ENCODE measurements at places on chromosomes 16 and 17.

- DNase-seq, result no peak
Observed at GRCh38 chr16:2428051-2428783, 1.0 kb upstream of the CCNF start.

DNA sequence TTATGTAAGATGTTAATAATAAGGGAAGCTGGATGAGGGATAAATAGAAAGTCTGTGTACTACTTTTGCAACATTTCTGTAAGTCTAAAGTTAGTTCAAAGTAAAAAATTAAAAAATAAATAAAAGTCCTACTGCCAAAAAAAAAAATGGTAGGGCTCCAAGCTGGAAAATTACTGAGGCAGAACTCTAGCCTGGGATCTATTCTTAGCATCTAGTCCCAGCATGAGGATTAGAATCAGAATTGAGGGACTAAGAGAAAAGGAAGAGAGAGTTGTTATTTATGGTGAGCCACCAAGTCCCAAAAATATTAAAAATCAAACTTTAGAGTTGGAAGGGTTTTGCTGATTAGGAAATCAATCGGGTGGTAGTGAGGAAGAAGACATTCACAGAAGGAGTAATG lies 110.3 kb downstream of the CYB561 start:
- no peak for DNase-seq

DNA sequence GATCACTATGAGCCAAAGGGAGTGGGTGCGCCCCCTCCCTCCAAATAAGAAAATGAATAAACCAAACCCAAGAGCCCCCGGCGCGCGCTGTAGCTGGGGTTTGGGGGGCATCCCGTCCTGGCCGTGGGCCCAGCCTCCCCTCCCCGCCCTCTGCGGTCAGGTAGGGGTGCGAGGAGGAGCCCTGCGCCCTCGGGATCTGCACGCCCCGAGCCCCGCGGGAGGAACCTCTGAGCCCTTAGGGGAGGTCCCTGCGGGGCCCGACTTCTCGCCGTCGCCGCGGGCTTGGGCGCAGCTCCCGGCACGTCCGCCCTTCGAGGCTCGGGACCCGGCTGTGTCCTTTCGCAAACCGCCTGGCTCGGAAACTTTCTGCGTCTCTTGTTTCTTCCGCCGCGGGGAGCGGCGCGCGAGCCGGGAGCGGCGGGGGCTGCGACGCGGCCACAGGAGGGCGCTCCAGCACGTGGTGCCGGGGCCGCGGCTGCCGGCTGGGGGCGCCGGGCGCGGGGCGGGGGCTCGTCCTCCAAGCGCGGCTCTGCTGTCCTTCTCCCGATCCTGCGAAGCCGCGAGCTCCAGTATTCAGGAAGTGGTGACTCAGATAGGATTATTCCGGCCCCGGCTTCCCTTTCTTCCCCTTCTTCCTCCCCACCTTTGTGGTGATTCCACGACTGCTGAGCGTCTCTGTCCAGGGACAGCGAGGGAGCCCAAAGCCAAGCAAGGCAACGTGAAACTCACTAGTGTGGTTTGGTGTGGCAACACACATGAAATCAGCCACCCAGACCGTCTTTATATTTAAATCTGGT lies 1.6 kb downstream of the PITPNC1 start:
- DNase-seq, result no peak

GRCh38 chr17:6090253-6090652 lies 20.1 kb downstream of the WSCD1 start:
- DNase-seq, result no peak

DNA sequence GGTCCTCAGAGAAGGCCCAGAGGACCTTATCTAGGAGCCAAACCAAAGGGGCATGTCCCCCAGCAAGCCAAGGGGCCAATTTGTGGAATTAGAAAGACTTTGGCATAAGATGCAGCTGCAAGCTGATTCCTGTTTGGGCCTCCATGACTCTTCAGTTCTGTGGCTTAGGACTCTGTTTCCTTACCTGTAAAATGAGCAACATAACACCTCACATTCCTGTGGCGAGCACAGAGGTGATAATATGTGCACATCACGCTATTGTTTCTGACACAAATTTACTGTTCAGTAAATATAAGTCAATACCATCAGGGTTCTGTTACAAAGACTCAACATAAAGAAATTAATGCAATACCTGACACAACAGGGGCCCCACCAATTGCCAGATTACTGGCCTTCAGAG lies 57.7 kb downstream of the CDH11 start:
- no peak for DNase-seq

GRCh38 chr17:81537856-81538555 lies 9.8 kb downstream of the FSCN2 start:
- no peak for DNase-seq

DNA sequence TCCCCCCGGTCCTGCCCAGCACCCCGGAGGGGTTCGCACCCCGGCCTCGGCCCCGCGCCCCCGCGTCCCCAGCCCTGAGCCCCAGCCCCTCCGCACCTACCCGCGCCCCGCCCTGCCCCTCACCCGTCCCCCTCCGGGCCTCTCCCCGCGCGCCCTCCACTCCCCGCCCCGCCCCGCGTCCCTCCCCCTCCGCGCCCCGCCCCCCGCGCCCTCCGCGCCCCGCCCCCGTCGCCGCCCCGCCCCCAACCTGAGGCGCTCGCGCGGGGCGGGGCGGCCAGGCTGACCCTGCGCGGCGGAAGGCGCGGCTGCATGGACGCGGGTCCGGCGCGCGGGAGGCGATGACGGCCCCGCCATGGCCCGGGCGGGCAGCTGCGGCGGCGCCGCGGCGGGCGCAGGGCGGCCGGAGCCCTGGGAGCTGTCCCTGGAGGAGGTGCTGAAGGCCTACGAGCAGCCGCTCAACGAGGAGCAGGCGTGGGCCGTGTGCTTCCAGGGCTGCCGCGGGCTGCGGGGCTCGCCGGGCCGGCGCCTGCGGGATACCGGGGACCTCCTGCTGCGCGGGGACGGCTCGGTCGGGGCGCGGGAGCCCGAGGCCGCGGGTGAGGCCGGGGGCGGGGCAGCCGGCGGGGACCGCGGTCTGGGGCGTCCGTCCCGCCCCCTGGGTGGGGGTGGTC lies at the start of gene SPIRE2:
SPIRE2 (plus strand) TSS at position 277 of the 671 bp plus-strand sequence; CDS start at position 353, 76 bp downstream.
- DNase-seq, result no peak

DNA sequence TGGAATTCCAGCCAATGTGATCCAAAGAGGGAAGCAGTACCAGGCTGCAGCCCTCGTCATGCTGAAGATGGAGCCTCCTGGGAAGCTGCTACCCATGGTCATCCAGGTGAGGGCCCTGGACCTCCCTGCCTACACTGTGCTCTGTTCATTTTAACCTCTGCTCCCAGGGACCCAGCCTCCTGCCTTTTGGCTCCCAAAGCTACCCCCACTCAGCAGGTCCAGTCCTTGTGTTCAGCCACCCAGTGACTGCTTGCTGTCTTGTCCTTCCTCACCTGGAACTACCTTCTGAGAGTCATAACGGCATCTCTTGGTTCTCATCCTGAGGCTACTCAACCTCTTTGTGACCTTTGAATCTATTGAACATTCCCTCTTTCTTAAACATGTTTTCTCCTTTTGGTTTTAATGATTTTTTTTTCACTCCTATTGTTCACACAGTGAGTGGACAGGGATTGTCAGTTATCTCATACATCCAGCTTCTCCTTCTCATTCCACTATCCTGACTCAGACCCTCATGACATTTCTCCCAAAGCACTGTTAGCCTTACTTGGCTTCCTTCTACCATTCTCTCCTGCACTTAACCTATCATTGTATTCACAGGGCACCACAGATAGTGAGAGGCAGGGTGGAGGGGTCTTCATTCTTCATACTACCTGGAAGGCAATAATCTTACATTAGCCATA lies 53.3 kb downstream of the GOSR1 start:
- DNase-seq, result no peak

GRCh38 chr17:57599271-57600045 lies 145.6 kb downstream of the CCDC182 start:
- DNase-seq, result no peak

- DNase-seq, result no peak
Observed at GRCh38 chr17:70314506-70314905, 145.2 kb downstream of the KCNJ2 start.

DNA sequence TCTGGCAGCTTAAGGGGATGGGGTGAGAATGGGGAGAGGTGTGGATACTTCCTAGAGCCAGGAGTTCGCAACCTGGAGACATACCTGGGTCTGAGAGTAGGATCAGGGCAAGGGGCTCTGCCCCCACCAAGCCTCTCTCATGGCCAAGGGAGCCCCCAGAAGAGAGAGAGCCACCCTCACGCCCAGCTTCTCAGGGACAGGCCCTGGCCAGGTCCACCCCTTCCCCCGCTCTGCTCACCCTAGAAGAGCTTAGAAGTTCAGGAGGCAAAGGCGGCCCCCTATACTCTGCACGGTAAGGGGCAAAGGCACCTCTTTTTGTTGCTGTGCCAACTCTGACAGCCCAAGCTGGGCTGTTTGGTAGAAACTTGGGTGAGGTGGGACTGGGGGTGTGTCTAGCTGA lies 69.3 kb upstream of the TMEM97 start:
- no peak for DNase-seq

Measured in cortex of kidney (tissue), 1 donor.